ENCODE measurements at places on chromosomes 11 and 22.

DNA sequence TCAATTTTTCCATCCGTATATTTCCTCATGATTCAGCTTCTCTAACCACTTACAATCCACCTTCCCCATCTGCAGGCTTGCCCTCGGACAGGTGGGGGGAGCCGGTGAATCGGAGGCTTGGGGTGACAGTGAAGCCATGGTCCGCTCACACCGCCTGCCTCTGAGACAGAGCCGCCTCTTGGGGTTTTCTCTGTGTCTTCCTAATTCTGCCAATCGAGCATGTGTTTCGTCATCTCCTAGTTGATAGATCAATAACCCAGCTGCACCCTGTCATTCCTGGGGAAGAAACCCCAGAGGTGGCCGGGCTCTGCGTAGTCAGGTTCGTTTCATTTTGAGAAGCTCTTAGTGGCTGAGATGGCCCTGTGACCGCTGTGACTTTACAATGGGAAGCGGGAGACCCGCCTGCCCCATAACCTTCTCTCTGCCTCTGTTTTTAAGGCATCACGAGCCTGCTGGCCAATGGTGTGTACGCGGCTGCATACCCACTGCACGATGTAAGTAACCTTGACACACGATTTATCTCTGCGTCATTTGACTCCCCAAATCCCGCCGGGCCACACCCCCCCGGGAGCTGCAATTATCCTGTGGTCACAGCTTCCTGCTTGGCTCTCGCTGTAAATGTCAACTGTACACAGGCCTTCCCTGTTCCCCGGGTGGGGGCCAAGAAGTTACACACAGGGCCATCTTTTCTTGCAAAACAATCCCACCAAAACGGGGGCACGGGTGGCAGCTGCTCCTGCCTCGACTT is 33.3 kb downstream of the ANO1 start:
- DNase-seq, result no peak

- no peak for DNase-seq
Observed at GRCh38 chr11:69718147-69718546, 14.3 kb upstream of the FGF19 start.

DNA sequence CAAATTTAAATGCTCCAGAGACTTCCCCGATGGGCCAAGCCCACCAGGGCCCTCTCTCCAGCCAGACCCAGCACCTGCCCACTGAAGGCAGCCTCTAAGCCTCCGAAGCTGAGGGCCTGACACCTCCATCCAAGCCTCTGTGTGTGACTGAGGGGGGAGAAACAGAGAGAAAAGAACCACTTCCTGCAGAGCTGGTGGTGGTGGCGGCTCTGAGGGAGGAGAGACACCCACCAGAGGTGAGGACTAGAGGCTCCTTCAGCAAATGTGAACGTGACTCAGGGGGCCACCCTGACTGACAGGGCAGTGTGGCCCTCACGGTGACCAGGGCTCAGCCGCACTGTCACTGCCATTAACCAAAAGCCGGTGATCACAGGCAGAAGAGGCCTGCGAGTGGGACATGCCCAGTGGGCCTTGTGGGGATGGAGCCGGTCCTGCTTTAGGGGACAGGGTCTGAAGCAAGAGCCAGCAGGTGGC is 31.0 kb upstream of the CD5 start:
- peak; percentile 79 for DNase-seq

- no peak for DNase-seq
Observed at GRCh38 chr22:26251869-26252268, 82.6 kb downstream of the SEZ6L start.

DNA sequence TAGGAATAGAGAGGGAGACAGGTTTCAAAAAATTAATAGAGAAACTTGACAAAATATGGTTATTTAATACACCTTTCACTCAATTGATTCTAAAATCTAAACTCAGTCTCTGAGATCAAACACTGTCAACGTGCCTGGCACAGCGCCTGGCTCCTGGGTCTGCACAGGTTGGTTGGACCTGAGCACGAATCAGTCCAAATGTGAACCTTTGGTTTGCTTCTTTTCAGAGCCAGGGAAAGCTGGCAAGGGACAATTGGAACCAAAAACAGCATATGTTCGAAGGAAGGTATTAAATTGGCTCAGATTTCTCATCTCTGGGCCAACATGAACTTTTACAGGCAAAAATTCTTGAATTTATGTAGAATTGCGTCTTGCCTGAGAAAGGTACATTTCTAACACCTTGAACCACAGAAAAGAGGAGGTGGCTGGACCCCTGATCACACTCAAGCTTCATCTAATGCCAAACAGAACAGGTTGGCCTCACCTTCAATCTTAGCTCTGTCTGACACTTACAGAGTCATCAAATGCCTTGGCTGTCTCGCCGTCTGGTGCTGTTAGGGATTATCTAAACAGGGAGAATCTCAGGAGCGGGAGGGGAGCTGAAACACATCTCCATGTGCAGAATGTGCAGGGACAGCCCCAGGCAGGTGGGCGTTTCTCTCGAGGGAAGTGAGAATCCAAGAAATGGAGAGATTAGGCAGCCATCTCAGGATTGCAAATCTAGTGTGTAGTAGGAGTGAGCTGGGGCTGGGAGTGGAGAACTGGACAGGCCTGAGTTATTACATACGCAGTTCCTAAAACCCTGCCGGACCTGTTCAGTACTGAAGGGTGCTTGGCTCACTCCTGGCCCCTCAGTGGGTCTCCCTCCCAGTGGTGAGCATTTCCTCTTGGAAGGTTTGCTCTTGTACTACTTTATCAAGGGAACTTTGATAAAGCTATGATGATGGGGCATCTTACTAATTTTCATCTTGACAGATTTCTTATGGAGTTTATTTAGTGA is 442.2 kb upstream of the B3GAT1 start:
- DNase-seq, result no peak

DNA sequence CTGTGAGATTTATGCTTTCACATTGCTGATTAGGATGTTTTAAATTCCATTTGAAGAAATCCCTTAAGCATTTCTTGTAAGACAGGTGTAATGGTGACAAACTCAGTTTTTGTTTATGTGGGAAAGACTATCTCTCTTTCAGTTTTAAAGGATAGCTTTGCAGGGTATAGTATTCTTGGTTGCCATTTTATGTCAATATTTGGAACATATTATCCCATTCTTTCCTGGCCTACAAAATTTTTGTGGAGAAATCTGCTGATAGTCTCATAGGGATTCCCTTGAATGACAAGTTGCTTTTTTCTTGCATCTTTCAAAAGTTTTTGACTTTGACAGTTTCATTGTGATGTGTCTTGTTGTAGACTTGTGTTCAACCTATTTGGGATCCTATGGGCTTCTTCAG is 28.8 kb downstream of the NAGA start:
- DNase-seq, result no peak

GRCh38 chr11:12048936-12049790 is 40.7 kb upstream of the DKK3 start:
- no peak for DNase-seq

DNA sequence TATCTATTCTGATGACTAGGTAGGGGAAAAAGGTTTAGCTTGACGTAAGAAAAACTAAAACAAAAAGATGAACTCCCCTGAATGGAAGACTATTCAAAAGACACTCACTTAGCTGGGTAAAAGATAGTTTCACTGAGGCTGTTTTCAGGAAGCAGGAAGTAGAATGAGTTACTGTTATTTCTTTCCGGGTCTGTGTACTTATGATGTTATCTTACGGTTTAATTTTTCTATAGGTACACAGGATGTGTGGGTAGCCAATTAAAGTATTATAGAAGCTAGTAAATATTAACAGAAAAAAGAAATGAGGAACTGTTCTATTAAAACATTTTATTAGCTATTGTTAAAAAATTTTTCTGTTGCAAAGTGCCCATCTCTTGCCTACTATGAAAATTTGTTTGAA is 45.8 kb upstream of the MMP7 start:
- no peak for DNase-seq

DNA sequence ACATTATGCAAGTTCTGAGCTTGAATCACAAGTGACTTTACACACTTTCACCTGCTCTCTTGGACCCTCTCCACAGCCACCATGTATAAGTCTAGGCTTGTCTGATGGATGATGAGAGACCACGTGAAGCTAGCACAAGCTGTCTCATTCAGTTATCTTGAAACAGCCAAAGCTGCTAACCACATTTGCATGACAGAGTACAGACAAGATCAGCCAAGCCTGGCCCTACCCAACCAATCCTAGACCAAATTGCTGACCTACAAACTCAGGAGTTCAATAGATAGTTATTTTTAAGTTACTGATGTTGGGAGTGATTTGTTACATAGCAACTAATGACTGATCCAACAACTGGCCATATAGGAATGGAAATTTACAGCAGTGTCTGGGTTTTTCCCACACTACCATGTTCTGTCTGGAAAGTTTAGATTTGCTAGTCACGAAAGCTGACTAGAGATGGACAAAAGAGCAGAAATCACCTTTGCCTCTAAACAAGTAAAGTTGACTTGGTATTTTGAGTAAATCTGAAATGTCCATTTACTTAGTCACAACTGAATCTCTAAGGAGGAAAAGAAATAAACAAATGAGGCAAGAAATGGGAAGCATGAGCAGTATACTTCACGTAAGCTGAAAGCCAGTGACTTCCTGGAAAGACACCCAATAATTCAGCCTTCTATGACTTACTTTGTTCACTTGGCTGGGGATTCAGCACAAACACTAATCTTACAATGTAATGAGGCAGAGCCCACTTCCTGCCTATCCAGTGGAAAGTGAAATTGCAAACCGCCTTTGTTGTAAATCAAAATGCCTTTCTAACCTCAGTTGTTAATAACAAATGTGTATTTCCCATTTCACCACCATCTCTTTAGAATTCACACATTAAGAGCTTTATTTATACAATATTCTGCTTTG is 101.7 kb downstream of the FAM181B start:
- DNase-seq, result no peak

DNA sequence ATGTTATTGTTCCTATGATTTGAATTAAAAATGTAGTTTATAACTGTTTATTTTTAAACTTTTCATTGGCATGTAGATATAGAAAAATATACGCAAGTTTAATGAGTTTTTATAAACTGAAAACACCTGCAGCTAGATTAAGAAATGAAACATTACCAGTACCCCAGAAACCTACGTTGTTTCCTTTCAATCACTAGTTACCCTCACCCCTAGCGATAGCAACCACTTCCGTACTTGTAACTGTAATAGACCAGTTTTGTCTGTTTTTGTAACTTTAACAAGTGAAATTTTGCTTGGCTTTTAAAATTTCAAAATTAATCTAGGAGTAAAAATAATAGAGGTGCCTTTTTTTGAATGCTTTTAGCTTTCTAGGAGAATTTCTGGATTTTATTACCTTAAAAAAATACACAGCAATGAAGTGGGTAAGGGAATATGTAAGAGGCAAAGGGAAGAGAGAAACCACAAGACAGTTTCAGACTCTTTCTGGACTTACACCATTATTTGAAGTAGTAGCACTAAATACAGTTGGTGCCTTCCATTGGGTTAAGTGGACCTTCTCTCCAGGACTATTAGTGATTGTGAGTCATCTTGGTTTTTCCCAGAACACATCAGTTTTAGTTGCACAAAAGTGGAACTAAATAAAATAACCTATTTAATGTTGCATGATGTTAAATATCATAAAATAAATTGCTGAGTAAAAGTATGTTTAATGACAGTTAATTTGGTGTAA is 18.7 kb upstream of the NAT10 start:
- no peak for DNase-seq

DNA sequence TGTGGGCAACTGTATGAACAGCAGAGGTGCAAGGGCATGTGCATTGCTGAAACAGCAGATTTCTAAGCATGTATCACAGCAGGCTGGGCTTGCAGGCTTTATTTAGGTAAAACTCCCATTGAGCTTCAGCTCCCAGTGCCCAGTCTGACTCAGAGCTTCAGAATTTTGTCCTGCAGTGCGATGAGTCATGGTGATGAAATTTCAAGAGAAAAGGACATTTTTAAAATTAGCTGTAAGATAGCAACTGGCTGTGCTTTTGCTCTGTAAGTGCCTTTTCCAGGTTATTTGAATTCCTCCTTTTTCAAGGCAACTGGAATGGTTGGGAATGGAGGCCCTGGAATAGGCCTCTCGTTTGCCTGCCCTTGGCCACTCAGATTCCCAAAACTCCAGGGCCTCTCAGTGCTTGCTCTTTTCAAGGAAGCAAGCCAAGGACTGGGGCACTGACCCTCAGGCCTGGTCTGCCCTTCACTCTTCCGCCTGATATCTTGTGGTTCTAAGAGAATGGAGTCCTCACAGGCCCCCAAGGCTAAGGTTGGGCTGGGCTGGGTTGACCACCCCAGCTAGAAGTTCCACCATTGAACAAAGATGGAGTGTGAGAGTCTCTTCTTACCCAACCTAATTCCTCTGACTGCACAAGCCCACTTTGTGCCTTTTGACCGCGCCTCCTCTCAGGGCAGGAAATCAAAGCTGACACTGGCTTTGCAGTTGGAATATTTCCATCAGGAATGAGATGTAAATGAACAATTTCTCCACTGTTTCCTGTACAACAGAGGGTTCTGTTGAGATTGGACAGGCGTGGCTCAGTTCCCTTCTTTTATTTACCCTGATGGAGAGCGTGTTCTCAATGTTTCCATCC is 59.5 kb upstream of the PRSS23 start:
- DNase-seq, result no peak

DNA sequence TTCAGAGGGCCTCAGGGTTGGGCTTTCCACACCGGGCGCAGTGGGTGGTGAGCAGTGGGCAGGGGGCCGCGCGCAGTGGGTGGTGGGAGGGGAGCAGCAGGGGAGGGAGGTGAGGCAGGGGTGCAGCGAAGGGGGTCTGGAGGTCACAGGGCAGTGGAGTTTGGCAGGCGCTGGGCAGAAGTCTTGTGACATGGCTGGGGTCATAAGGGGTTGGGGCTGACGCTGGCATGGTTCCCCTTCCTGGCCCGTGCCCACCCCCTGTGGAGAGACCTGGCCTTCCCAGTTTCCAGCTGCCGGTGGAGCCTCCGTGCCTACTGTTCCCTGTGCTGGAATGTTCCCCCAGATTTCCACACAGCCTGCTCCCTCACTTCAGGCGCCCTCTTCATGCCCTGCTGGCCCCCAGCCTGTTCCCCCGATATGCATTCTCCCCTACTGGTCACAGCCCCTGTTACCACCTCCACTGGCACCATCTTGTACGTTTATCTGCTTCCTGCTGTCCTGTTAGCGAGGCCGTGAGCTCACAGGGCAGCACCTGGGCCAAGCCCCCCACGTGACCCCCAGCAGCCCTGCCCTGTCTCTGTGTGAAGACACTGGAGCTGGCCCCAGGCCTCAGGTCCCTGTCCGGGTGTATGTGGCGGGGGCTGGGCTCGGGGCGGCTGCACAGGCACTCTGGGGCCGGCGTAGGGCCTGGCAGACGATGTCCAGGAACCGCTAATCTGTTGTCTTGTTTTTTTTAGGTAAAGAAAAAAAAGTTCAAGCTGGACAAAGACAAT is 111.6 kb downstream of the KCNQ1OT1 start:
- DNase-seq, result no peak

- DNase-seq, result no peak
Observed at GRCh38 chr11:36452961-36453360, 57.1 kb downstream of the TRAF6 start.

DNA sequence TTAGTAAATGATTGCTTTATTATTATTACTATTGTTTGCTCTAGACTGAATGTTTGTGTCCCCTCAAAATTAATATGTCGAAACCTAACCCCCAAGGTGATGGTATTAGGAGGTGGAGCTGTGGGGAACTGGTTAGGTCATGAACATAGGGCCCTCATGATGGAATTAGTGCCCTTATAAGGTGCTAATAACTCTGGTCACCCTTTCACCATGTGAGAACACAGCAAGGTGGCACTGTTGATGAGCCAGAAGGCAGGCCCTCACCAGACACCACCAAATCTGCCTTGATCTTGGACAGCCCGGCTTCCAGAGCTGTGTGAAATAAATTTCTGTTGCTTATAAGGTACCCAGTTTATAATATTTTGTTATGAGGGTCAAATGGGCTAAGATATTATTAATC is 95.8 kb downstream of the BDNF start:
- DNase-seq, result no peak

- no peak for DNase-seq
Observed at GRCh38 chr11:72305077-72305476, 61.1 kb upstream of the PHOX2A start.

All from CD4-positive, alpha-beta T cell treated with Interleukin-6 for 4 hours (primary cell).